ENCODE measurements at places on chromosomes 1 and 21.

DNA sequence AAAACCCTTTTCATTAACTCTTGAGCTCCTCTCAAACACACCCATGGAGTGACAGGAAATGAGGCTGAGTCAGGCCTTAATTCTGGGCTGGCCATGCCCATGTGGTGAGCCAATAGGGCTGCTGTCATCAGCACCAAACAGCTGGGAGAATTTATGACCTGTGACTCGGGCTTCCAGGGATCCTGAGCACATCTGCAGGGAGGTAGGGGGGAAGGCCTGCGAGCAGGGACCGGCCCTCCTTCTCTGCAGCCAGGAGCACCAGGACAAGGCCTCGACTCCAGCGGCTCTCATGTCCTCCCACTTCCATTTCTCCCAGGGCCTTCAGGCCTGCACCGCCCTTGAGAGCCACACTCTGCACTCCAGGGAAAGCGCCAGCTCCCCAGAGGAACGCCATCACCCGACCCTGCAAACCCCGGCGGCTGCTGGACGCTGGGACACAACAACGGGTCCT lies 14.6 kb downstream of the RIPK4 start:
- no peak for DNase-seq

GRCh38 chr1:92126088-92126487 lies 45.9 kb downstream of the BTBD8 start:
- no peak for DNase-seq

DNA sequence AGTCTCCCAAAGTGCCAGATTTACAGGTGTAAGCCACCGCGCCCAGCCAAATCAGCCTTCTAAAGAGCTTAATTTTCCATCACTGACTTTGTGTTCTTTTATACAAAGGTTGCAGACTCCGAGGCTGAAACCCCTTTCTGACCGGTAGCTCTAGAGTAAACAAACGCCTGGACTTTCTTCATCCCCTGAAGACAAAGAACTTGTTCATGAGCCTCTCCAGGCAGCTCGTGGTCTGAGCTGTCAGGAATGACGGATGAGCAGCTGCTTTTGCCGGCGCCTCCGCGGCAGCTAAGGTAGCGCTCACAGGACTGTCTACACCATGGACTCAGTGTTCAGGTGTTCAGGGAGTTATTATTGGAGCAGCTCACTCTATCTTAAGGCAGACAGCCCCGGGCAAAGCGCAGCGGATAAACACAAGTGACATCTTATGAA lies 128.5 kb upstream of the ERRFI1 start:
- DNase-seq: peak; percentile 78

GRCh38 chr1:52904927-52905698 lies 16.4 kb downstream of the ECHDC2 start:
- DNase-seq: no peak

DNA sequence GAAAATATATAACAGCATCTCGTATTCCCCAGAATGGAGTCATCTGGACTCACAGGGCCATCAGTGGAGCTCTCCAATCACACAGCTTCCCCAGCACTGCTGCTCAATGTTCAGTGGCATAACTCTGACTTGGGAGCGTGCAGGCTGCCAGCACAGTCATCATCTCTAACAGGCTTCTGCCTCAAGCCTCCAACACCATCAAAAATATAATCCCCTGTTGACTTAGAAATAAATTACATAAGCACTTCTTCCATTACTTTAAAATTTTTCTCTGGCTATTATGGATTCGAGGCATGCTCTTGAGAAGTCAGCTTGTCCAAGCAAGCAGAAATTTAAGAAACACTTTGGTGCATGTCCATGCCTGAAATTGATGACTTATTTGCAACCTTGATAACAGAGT lies 6.2 kb downstream of the DUSP23 start:
- no peak for DNase-seq

- no peak for DNase-seq
These were observed 12.4 kb downstream of the RUNX1 start for GRCh38 chr21:35036465-35037383.

GRCh38 chr1:99858286-99858685 lies 8.1 kb downstream of the AGL start:
- no peak for DNase-seq

DNA sequence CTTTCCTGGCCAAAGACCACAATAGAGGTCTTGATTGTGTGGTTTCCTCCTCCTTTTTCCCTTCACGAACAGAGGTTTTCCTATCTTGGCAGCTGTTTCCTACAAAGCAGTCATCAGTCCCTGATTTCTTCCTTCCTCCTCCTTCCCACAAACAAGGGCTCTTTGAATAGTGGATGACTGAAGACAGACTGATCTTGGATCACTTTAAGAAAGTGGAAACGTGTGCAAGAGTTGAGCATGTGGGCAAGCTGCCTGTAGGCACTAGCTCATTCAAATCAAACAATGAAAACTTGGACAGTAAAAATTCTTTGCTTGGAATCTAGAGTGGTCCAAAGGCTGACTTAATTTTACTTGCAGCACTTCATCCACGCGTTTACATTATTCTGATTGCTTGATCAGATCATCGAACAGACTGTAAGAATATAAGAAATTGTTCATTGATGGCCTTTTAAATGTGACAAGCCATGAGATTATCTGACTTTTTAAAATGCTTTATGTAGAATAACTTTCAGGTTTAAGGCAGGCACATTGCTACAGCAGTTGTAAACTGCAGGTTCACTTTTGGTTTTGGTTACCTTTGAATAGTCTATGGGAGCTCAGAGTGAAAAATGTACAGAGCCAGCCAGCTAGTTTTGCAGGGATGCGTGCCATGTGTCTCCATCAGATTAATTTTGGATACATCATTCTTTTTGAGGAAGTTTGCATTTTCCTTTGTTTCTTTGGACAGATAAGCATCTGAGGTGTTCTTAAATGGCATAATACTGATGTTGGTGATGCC lies 34.4 kb downstream of the ADGRL2 start:
- DNase-seq: no peak

- peak; percentile 6 for DNase-seq
These were observed 392.2 kb downstream of the VAV3 start for GRCh38 chr1:107572674-107573211.

GRCh38 chr1:151596166-151596953 lies 15.5 kb upstream of the SNX27 start:
- no peak for DNase-seq

- DNase-seq: peak; percentile 12
These were observed 36.0 kb upstream of the IL19 start for GRCh38 chr1:206734499-206735142.

DNA sequence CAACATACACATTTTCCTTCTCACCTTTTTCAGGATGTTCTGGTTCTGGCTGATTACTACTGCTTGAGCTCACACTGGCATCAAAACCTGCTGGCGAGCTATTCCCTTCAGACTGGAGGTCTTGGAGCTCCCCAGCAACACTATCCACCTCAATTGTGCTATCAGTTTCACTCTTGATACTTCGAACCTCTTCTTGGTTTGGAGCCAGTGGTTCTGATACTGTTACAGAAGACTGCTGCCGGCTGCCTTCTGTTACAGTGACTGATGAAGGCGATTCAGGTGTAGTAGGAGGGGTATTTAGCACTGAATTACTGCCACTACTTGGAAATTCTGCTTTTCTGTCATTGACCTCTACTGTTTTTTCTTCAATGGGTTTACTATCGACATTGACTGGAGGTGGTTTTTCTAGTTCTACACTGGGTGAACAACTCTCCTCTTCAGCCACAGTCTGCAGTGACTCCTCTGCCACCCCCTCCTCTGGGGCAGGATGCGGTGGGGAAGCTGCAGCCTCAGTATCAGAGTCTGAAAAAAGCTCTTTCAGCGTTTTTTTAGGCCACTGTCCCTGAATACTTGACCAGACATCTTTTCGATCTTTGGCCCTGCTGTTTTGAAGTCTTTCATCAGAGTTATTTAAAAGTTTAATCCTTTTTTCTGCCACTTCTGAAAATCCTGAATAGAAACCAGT lies 20.7 kb upstream of the RBM34 start:
- no peak for DNase-seq

DNA sequence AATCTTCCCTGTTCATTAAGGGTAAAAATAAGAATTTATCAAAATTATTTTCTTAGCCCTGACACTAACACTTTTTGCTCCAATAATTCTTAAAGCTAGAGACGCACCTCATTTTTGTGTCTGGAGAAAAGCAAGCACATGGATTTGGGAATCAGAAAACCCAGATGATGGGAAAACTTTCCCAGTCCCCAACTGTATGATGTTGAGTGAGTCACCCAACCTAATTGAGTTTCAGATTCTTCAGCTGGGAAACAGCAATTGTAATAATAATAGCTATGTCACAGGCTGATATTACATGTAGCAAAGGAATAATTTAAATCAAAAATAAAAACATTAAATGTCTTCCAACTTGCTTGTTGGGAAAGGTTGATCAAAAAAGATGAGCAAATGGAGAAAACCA lies 159.0 kb downstream of the MIS18A start:
- no peak for DNase-seq

DNA sequence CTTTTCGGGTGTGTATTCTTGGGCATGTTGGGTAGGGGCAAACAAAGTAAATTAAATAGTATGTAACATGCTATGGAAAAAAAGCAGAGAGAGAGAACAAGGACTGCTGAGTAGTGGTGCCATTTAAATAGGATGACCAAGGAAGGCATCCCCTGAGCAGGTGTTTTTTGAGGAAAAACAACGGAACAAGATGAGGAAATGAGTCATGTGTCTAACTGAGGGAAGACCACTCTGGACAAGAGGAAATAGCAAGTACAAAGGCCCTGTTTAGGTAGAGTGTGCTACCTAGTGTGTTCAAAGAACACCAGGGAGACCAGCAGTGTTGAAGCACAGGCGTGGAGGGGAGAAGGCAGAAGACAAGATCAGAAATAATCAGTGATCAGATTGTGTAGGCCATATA lies 20.1 kb upstream of the GUCA2A start:
- no peak for DNase-seq

Measured in DMS153 (cell line).